ENCODE measurements at places on chromosomes 3 and 15.

GRCh38 chr3:80244390-80244789, 476.6 kb upstream of the ROBO1 start:
- DNase-seq: no peak

DNA sequence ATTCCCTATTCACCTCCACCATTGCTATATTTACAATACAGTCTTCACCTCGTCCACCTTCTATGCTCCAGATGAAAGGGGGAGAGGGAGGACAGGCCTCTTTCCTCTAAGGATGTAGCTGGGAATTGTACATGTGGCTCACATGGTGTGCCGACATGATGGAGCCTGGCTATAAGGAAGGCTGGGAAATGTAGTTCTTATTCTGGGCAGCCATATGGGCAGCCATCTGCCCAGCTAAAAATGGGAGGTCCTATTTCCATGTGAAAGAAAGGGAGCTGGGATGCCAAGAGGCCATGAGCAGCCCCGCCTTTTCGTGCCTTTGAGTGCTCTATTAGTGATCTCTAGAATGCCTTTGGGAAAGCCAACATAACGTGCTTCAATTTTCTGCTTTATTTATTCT, 27.1 kb upstream of the MGLL start:
- peak; percentile 17 for DNase-seq

GRCh38 chr3:195187609-195188425, 83.1 kb downstream of the XXYLT1 start:
- DNase-seq: no peak

DNA sequence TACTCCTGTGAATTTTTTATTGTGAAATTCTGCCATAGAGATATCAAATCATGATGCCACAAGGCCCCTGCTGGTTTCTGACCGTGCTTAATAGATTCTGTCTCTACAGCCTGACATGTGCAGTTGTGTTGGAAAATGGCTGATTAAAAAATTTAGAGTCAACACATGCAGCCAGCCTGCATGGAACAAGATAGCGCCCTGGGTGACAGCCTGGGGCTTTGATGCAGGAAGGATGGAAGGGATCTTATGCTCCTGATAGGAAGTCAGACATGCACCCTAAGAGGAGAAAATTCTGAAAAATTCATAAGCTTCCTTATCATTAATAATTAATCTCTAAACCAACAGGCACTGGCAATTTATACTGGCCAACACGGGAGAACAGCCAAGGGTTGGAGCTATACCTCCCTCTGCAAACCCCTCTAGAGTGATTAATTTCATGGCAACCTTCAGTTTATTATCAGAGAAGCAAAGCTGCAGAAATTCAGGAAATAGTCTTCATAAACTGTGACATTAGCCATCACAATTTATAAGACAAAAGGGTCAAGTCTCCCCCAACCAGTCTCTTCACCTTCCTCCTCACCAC, 198.4 kb downstream of the CADPS start:
- no peak for DNase-seq
